ENCODE measurements at places on chromosomes 5 and 9.
A peak's percentile ranks its signal among the peaks of the same experiment; 100 is the strongest.

- DNase-seq, result no peak
Observed at GRCh38 chr5:81558188-81558587, 164.3 kb upstream of the ACOT12 start.

DNA sequence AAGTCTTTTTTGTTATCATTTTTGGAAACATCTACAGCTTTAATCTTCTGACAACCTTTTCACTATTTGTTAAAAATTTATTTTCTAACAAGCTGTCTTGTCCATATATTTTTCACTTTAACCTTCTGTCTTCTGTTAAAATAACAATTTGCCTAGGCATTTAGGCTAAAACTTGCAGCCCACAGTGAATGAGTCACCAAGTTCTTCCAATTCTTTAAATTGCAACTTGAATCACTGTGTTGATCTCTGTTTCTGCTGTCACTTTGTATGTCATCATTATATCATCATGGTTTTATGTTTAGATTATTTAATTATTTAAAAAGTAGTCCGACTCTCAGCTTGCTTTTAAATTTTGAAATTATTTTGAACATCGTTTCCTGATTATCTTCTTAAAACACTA lies 473.8 kb upstream of the PTPRD start:
- DNase-seq, result no peak

DNA sequence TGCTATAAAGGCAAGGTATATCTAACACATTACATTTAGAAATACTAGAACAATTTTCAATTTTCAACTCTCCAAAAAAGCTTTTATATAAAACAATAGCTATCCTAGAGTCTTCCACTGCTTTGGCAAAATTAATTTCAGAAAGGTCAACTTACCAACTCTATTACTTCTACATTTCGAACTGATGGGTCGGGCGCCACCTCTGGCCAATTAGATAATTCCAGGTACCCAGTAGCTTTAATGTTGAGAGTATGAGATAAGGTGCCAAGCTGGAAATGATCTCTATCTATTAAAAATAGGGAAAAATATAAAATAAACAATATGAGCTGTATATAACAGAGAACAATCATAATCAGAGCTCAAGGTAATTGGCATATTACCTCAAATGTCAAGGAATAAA lies 166.6 kb downstream of the AP3B1 start:
- no peak for DNase-seq

- DNase-seq, result peak; percentile 6
Observed at GRCh38 chr9:97866848-97867247, 13.8 kb downstream of the FOXE1 start.

DNA sequence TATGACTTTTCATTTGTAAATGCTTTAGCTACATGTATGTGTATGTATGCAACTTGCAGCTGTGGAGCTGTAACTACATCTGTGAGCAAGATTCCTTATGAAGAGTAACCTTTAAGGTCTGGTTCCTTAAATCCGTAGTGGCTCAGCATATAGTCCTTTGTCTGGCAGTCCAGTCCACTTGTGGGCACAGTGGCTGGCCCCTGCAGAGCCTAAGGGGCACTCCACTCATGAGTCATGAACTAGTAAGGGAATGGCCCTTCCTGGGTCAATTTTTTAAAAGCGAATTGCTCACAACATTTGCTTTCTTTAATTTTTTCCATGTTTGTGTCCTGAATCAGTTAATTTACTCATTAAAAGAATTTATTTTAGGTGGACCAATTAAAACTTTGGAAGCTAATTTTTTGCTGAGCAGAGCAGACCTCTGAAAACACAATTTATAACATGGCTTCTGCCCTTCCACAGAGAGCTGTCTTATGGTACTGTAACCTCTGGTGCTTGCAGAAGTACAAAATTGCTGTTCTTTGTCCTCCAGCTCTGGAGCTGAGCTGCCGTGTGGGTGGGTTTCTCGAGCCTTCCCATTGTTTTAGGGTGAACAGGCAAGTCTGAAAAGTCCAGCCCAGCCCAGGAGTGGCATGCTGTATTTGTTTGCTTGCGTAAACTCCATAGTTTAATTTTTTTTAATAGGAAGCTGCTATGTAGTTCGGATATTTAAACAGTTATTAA lies 110.1 kb downstream of the MVB12B start:
- DNase-seq, result peak; percentile 19

GRCh38 chr5:108461628-108462367 lies 79.9 kb upstream of the FBXL17 start:
- no peak for DNase-seq

GRCh38 chr9:103680581-103680980 lies 413.5 kb upstream of the SMC2 start:
- DNase-seq, result no peak

GRCh38 chr5:175469916-175470315 lies 8.4 kb upstream of the SFXN1 start:
- no peak for DNase-seq

DNA sequence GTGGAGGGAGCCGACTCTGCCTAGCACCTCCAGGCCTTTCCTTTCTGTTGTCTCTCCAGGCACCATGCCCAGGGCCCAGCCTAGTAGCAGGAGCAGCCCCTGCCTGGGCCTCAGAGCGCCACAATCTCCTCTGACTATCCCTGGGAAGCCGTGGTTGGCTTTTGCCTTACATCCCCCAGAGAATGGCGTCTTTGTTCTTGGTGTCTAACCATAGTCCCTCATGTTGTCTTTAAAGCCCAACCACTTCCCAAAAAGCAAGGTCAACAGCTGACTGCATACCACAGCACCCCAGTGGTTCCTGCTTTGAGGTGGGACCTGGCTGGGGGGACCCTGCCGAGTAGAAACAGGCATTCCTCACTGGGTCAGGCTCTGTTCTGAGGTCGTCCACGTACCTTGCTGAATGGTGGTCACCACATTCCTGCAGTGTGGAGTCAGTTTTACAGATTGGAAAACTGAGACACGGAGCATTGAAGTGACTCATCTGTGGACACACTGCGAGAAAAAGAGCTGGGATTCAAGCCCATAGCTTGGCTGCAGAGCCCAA lies 13.7 kb upstream of the CERCAM start:
- DNase-seq, result no peak

GRCh38 chr5:96064877-96065276 lies 103.2 kb upstream of the ELL2 start:
- DNase-seq, result no peak

DNA sequence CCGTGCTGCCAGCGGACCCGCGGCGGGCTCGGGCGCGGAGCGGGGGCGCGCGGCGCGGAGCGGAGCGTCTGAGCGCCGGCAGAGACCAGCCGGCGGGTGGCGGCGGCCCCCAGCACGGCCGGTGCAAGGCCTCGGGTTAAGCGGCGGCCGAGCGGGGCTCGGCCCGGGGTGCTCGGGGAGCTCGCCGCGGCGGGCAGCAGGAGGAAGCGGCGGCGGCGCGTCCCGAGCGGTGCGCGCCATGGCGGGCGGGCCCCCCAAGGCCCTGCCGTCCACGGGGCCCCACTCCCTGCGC lies 150 bp downstream of the SNX30 start:
- no peak for DNase-seq

GRCh38 chr5:61460471-61460870 lies 128.4 kb downstream of the ZSWIM6 start:
- DNase-seq, result no peak
